T-helper 9 cell (primary cell): ENCODE measurements at places on chromosomes 4 and X.

GRCh38 chr4:72473434-72473900 lies 95.6 kb downstream of the ADAMTS3 start:
- DNase-seq = no peak

- DNase-seq = no peak
These were observed 54.7 kb upstream of the EPHA5 start for GRCh38 chr4:65724973-65725372.

- peak; percentile 47 for DNase-seq
These were observed at the start of gene UBL4A for GRCh38 chrX:154486396-154487207. Gene UBL4A, minus strand, starts transcription at chrX:154486615. Its CDS starts 31 bp downstream, at chrX:154486584.

GRCh38 chr4:186852964-186853391 lies 129.3 kb upstream of the FAT1 start:
- no peak for DNase-seq

DNA sequence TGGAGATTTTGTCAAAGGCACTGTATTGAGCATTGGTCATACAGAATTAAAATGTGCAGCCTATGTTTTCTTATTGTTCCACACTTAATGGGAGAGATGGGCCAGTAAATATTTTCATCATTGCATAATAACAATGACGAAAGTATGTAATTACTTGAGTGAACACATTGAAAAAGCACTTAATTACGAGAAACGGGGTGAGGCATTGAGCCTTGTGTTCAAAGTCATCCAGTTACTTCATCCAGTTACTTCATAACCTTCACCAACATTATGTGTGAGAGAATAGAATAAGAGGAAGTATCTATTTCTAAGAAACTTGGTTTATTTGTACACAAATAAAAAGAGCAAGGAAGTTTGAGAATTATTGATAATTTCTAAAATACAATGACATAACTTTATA lies 1427.0 kb downstream of the ADGRL3 start:
- no peak for DNase-seq

- DNase-seq = no peak
These were observed 46.1 kb downstream of the SETD7 start for GRCh38 chr4:139509727-139510410.

- DNase-seq = no peak
These were observed 11.7 kb upstream of the NUDT9 start for GRCh38 chr4:87410679-87411078.

DNA sequence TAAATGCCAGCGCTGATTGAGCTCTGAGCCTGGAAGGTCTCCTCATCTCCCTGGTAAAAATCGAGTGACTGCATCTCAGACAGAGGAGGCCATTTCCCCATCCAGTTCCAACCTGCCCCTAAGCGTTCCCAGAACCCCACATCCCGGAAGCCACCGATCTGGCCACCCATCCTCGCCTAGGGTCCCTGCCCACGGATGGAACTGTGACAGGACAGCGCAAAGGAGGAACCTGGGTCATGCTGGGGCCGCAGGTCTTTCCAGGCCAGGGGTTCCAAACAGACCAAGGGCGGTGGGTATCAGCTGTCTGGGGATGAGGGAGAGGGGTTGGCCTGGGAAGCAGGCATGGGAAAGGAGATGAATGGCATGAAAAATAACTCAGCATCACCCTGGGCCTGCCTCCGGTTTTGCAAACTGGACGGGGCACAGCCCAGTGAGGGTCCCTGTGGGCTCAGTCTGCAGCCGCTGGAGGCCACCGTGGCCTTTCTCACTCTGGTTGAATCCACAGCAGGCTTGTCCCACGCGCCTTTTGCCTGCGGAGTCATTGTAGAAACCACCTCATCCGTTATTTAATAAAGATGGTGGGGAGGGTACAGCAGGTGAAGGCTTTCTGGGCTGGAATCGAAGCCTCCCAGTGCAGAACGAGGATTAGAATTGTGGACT lies 49.1 kb downstream of the ABLIM2 start:
- DNase-seq = no peak

DNA sequence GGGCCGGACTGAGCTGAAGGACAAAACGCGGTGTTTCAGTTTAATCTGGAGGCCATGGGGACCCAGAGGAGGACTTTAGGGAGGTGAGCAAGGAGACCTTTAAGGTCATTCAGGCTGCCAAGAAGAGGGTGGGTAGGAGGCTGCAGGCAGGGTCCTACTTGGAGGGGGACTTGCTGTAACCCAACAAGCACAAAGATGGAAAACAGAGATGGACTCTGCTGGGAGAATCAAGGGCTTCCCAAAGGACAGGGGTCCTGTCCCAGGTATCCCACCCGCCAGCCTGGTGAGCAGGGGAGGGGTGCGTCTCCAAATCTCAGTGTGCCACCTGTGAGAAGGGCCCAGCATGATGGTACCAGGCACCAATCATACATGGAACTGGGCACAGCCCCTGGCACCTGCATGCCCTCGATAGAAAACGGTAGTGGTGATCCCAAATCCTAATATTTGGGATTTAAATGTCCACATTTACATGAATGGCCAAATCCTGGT lies 3.9 kb upstream of the HAUS3 start:
- no peak for DNase-seq

- no peak for DNase-seq
These were observed 265.2 kb downstream of the QDPR start for GRCh38 chr4:17246656-17247055.

- DNase-seq = no peak
These were observed 440.3 kb upstream of the AADAT start for GRCh38 chr4:170529748-170530722.

DNA sequence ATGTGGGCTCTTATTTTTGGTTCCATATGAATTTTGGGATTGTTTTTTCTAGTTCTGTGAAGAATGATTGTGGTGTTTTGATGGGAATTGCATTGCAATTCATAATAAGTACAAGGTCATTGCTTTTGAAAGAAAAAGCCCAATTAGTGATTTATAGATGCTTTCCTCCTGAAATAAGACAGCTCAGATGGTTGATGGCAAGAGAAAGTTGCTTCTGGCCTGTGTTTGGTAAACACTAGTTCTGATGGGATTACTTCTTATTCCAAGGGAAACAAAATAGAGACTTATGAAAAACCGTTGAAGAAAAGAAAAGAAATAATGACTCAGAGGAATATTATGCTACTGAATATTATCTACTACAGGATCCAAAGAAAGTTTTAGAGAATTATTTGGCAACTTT lies 144.9 kb downstream of the SPANXA1 start:
- DNase-seq = no peak
